ENCODE measurements at places on chromosomes 13 and 19. TPM values are rescaled to one million over a fixed set of nuclear protein-coding genes. Genes with fewer than 3 reads are reported as not detected.

DNA sequence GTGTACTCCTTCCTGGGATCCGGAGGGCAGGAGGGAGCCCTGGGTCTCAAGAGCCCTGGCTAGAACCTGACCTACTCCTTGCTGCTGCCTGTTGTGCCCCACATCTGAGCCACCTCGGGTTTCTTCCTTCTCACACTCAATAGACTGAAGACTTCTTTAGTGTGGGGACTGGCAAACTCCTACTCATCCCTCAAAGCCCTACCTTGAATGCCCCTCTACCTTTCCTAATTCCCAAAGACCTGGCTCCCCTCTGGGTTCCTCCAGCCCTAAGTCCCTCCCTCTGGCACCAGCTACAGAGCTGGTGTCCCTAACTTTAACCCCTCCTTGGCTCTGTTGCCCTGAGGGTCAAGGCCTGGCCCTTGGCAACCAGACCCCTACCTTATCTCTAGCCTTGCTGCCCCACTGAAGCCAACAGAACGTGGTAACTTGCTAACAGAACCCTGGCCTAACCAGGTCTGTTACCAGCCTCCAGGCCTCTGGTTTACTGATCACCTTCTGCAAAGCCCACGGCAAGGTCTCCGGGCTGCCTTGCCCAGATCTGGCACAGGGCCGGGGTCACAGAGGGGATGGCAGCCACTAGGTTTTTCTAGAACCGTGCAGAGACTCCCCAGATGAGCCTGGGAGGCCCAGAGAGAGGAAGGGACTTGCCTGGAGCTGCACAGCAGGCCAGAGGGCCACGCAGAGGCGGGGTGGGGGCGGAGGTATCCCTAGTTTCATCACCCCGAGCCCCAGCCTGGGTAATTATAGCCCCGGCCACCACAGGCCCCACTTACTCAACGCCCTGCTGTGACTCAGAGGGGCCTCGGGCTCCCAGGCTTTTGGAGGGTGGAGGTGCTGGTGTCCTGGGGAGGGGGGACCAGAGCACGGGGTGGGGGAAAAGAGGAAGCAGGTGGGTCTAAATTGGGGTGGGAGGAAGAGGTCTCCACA is 15.3 kb downstream of the ZBTB7A start:
- DNase-seq: peak; percentile 48

- DNase-seq: peak; percentile 85
Observed at GRCh38 chr19:48963371-48964204, 1.5 kb upstream of the FTL start.

DNA sequence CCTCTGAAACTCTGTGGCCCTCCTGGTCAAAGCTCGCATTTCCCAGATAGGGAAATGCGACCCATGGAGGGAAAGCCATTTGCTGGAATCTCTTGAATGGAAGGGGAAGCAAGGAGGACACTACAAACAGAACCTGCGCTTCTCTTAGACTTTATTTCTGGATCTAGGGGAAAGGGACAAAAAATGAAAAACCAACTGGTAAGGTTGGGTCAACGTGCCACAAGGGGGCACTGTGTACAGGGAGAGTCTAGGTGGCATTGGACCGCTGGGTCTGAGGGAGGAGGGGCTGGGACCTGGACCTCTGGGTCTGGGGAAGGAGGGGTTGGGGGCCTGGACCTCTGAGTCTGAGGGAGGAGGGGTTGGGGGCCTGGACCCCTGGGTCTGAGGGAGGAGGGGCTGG is 5.0 kb downstream of the KLK4 start:
- DNase-seq: peak; percentile 53

RCBTB1 gene
- 8.8 TPM for total RNA-seq

STX10 gene
- total RNA-seq: 48.0 TPM

URAD gene
- total RNA-seq: 44.8 TPM

DNA sequence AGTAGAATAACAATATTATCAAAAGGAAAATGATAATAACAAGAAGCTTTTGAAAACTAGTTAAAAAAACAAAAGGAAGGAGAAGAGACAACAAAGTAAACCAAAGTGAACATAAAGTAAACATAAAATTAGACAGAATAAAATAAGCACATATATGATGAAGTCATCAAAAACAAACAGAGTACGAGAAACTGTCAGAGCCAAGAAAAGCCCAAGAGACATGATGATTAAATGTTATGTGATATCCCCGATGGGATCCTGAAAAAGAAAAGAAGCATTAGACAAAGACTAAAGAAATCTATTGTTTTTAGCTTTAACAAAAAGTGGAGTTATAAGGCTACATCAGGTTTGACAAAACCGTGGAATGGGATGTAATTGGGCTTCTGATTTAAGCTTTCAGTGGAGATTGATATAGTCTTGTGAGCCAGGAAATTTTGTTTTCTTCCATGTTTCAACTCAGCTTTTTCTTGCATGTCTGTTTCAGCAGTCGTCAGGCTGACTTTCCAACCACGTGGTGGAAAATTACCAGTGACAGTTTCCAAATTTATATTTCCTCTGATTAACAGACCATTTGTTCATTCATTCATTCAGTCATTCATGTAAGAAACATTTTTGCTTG is 64.9 kb downstream of the KL start:
- no peak for DNase-seq

DNA sequence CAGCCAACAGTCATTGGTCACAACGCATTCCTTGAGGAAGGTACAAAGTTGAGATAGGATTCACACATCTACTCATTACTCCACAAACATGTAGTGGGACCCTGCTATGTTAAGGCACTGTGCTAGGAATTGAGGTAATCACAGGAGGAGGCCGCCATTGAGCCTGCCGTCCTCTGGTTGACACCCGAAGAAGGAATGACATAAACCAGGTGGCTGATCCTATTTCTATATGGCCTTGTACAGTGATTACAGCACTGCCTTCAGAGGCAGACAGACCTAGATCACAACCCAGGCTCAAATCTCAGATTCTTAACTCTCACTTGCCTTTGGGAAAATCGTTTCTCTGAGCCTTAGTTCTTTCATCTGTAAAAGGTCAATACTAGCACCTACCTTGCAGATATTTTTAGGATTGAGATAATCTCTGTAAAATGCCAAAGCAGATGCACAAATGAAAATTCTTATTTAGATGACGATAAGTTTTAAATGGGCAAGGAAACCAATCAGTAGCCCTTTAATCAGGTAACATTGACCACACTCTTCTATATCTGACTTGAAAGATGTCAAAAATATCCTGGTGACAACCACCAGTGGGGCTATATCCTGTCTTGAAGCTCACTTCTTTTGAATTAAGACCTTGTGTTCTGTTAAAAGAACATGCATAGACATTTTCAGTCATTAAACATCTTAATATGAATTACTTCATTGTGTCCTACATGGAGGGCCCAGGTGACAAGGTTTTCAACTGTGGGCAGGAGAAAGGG is 251.6 kb downstream of the KCTD12 start:
- no peak for DNase-seq

GRCh38 chr19:36009220-36009619 is 607 bp upstream of the SYNE4 start:
- peak; percentile 77 for DNase-seq

GRCh38 chr13:30715372-30715756 is 20.0 kb upstream of the ALOX5AP start:
- no peak for DNase-seq

TMEM205 gene
- 51.9 TPM for total RNA-seq

ZNF99 gene
- not detected for total RNA-seq

DNA sequence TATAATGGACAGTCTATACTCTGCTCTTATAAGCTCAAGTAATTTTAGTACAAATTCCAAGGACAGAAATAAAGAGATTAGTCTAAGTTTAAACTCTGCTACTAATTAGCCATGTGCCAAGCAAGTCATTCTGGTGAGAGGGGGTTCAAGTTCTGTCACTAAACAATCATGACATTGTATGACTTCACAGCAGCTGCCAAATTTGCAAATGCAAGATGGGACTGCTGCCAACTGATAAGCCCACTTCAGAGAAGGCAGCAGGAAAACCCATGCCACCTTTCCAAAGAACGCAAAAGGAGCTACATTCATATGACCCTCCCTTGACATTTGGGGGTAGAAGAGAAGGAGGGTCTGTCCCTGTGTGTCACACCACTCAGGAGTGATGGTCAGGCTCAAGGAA is 60.7 kb upstream of the RFXAP start:
- DNase-seq: no peak

ZNF548 gene
- total RNA-seq: 8.1 TPM

- no peak for DNase-seq
Observed at GRCh38 chr13:45369116-45369515, 28.1 kb upstream of the TPT1 start.

OLFM2 gene
- 1.6 TPM for total RNA-seq

GRCh38 chr13:94703271-94703670 is 9.1 kb downstream of the SOX21 start:
- DNase-seq: no peak

LYPD3 gene
- 0.56 TPM for total RNA-seq

DNA sequence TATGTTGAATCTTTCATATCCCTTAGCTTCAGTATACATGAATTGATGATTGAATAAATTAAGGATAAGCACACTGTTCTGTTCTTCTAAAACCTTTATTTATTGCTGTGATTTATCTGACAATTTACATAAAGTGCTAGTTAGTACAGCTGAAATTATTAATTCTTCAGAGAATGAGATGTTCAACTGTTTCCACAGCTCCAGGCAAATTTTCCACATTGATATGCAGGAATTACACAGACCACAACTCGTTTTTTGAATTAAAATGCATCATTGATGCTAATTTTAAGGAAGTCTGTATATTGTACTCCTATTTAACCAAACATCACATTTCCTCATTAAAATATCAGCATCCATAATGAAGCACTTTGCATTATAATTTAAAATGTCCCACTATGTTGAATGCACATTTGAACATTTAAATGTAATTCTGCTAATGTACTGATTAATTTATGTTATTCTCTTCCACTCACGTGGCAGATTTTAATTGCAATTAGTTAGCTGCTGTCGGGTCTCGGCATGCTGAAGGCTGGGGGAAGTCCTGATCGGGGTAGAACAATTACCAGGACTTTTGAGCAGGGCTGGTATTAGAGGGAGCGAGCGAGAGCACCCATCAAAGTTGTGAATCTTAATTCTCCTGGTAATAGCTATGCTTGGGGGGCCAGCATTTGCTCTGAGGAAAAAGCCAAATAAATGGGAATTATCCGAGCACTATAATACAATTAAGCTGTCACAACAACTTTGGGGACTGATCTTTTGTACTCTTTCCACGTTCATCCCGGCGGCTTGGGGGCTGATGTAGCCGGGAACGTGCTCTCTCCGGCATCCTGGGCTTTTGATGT is 136.7 kb upstream of the TMTC4 start:
- DNase-seq: no peak

GRCh38 chr19:15550929-15551292 is 42.6 kb downstream of the CYP4F22 start:
- DNase-seq: no peak

STK11 gene
- total RNA-seq: 71.8 TPM

GRCh38 chr19:55044771-55045716 is 7.0 kb upstream of the GP6 start:
- no peak for DNase-seq

DNA sequence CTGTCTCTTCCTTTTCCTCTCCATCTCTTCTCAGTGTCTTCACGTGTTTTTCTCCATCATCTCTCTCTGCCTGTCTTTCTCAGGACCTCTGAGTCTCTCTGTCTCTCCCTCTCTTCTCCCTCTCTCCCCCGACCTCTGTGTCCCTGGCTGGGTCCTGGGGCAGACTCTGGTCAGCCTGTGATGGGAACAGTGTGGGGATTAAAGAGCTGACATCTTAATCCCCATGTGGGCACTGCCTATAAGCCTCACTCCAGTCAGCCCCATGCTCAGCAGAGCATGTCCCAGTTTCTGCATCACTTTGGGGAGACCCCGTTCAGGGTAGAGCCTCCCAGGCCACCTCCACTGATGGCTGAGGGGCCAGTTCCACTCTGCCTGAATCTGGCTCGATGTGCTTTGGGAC is 16.2 kb downstream of the EGLN2 start:
- DNase-seq: no peak

PGLYRP1 gene
- total RNA-seq: not detected

MEDAG gene
- total RNA-seq: 3.9 TPM

NOP53 gene
- 285 TPM for total RNA-seq

DNA sequence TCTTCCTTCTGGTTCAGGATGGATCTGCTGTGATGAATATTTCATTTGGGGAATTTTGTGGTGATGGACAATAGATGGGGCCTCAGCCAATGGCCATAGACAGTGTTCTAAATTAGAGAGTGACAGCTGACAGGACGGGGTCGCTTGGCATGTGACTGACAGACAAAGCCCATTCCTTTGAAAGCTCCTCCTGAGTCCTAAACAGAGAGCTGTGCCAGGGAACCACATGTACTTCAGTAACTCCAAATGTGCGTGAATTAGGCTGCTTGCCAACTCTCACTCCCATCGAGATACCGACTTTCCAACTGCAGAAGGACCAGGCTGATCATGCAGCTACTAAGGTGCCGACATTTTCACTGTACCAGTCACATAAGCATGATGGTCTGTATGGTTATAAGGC is 187.7 kb downstream of the SHISA2 start:
- DNase-seq: no peak

ERICH4 gene
- not detected for total RNA-seq

PLVAP gene
- total RNA-seq: 42.1 TPM

GRCh38 chr13:44637581-44637980 is 61.5 kb upstream of the TSC22D1 start:
- no peak for DNase-seq

GRCh38 chr19:43763473-43763939 is 8.7 kb upstream of the SMG9 start:
- DNase-seq: no peak

DNA sequence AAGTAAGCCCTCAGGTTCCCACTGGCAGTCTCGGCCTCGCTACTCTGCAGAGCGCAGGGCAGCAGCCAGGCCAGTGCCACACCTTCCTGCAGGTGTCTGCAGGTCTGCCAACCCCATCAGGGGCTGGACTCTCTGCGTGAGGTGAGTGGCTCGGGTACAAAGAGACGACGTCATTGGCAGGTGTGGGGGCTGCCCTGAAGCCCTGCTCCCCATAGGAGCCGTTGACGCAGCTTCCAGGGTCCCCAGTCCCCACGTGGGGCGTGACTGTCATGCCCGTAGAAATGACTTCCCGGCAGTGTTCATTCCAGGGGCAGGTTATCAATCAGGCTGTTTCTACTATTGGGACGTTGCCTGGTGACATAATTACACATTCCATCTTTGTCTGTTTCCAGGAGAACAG is 15.3 kb upstream of the GJB6 start:
- no peak for DNase-seq

CADM4 gene
- 4.9 TPM for total RNA-seq

- no peak for DNase-seq
Observed at GRCh38 chr19:32397671-32398101, 7.9 kb upstream of the DPY19L3 start.

ZNF730 gene
- total RNA-seq: 0.64 TPM

CYP2B6 gene
- total RNA-seq: 4.6 TPM

Data from left colon (tissue), 2 donors.